ENCODE measurements at places on chromosomes 16 and 17.

GRCh38 chr16:1539720-1540555 is 6.5 kb downstream of the TMEM204 start:
- no peak for DNase-seq

- peak; percentile 49 for DNase-seq
These were observed 541 bp downstream of the ZNF18 start for GRCh38 chr17:11996722-11997146.

DNA sequence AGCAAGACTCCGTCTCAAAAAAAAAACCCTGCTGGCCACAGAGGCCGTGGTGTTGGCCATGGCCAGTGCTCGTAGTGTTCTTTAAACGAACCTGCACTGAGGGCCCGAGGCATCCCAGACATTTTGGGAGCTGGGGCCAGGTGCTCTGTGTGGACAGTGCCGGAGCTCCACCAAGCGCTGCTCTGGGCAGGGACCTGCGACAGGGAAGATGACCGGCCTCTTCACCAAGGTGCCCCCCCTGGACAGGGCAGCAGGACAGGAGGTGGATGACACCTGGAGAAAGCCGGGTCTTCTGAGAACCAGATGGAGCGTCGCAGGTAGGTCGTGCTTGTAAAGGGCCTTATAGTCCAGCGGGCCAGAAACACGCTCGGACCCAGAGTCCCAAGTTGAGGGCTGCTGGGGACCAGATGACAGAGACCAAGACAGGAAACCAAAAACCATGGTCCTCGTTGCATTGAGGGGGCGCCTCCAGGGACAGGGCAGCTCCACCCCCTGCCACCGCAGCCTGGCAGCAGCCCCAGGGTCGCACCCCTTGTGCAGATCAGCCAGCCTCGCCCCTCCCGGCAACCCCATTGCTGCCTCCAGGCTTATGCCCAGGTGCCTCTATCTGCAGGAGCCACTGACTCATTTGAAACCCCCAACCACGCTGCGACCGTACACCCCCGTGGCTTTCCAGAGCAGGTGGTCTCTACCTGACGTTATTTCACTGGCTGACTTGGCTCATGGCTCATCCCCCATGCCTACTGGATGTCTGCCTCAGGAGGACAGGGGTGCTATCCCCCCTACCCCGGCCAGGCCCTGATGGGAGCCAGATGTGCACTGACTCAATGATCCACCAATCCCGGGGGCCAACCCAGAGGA is 4.2 kb upstream of the NTN3 start:
- DNase-seq = no peak

DNA sequence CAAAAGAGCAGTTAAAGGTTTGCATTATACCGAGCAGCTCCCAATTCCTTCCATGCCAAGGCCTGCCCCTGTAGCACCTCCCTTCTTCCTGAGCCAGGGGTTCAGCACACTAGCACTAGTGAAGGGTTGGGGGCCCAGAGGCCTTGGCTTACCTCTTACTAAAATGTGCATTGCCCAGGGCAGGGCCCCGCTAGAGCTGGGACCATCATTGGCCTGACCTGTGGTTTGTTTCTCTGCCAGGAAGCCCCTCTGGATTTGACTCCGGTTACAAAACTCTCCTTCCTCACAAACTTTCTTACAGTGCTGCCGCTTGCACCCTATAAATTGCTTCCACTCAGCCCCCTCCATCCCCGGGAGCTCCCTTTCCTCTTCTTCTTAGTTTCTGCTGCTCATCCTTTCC is 33.8 kb downstream of the MPRIP start:
- DNase-seq = no peak

DNA sequence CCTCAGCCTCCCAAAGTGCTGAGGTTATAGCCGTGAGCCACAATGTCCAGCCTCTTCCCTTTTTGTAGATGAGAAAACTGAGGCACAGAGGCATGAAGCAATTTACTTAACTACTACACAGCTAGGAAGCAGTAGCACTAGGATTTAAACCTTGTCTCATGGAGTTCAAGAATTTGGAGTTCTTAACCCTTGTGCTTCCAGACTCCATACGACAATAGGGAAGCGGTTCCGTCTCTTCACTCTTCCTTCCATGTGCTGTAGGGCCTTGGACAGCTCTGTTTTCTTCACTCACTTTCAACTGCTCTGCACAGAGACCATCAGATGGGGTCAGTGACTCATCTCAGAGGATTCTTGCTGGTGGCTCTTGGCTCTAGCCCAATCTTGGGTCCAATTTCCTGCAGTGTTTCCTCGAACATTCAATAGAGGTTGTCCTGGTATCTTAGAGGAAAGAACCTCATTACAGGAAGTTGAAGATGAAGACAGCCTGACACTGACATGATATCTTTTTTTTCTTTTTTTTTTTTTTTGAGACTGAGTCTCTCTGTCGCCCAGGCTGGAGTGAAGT is 19.3 kb downstream of the ITGAL start:
- no peak for DNase-seq

GRCh38 chr16:12225806-12226465 is 249.4 kb downstream of the SNX29 start:
- DNase-seq = no peak

DNA sequence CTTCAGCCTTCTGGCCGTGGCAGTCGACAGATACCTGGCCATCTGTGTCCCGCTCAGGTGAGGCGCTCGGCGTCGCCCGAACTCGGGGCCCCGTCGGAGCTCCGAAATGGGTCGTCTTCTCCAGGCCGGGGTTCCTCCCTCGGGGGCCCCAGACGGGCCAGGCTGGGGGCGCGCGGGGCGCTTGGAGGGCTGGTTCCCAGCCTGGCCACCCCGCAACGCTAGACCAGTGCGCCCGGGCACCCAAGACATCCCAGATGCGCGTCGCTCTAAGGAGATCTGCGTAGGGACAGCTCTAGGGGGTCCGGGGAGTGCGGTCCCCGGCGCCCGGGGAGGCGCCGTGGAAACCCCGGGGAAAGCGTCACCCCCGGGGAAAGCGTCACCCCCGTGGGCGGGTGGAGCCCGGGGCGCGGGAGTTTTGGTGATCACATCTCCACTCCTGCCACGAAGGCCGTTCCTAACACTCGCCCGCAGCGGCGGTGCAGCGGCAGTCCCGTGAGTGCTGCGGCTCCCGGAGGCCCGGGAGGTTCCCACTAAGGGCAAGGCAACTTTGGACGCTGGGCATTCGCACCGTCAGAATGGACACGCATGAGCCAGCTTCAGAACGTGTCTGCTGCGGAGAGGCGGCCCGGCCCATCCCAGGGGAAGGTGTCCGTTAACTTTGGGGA is 729 bp downstream of the ADORA2B start:
- peak; percentile 45 for DNase-seq

GRCh38 chr17:33091271-33091670 is 99.6 kb downstream of the SPACA3 start:
- no peak for DNase-seq

- DNase-seq = no peak
These were observed 5.8 kb upstream of the ATP2C2 start for GRCh38 chr16:84362471-84362941.

DNA sequence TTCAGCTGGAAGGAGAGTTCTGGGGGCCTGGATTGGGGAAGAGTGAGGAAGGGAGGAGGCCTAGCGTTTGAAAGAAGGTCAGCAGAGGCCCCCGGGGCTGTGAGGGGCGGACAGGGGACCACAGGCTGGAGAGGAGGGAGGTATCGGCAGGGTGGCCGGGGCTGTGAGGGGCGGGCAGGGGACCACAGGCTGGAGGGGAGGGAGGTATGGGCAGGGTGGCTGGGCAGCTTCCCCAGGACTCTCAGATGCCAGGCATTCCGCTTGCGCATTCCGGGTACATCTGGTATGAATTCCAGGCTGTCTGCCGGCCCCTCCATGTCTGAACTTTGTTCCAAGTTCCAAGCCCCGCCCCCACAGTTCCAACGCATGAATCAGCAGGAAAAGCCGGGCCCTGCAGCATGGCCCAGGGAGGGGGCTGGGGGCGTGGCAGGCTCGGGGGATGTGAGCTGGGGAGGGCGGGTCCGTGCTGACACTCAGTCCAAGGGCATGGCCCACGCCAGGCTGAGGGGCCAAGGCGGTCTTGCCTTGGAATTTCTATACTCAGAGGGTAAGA is 4.3 kb upstream of the TLCD2 start:
- no peak for DNase-seq

- DNase-seq = peak; percentile 93
These were observed at the start of gene COIL for GRCh38 chr17:56960596-56961538. TSS of gene COIL (minus strand) at chr17:56961050. CDS start at chr17:56961019, 31 bp downstream.

DNA sequence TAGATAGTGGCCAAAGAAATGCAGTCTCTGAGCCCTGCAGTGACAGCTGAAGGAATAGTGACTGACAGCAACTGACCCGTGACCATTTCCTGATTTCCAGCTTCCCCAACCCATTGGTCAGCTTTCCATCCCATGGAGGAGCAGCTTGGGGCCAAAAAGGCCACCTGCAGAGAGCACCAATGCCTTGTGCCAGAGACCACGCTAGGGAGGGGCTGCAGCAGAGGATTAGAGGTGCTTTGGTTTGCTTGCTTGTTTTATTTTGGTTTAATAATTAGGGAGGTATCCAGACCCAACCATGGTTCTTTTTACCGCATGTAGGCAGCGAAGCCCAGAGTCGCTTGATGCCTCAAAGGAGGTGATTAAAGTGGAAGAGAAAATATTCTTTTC is 61.3 kb upstream of the SIAH1 start:
- no peak for DNase-seq

GRCh38 chr16:1790611-1791255 is 2.8 kb downstream of the IGFALS start:
- no peak for DNase-seq

DNA sequence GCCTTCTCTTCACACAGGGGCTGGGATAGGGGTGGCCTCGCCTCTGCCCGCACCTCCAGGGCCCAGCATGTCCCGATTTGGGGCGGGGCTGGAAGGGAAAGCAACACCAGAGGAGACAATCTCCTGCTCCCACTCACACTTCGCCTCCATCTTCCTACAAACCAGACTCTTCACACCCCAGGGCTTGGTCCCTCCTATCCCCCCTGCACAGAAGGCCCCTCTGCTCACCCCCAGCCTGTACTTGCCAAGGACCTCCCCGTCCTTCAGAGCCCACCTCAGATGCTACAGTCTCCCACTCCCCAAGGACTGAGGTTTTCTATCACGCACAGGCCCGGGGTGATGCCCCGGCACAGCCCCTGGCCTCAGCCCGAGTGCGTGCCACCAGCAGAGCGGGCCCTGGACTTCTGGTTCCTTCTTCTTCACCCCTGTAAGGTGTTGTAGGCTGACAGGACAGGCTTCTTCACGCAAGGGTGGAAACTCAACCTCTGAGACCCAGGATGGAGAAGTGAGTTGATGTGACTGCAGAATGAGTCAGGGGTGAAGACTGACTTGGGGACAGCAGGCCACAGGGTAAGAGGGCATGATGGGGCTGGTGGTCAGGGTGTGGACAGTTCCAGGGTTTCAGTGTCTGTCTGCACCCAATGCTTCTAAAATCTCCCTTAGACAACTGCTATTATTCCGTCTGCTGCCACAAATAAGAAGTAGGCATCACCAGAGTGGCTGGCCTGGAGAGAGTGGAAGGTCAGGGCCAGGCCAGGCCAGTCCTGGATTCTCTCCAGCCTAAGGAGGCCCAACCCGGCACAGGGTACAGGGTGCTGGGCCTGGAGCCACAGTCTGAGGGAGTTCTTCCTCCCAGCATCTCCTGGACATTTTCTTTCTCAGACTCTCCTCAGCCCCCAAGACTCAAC is 2.5 kb downstream of the ITGAE start:
- DNase-seq = peak; percentile 61

GRCh38 chr17:44287651-44288050 is 19.7 kb upstream of the SLC4A1 start:
- no peak for DNase-seq

DNA sequence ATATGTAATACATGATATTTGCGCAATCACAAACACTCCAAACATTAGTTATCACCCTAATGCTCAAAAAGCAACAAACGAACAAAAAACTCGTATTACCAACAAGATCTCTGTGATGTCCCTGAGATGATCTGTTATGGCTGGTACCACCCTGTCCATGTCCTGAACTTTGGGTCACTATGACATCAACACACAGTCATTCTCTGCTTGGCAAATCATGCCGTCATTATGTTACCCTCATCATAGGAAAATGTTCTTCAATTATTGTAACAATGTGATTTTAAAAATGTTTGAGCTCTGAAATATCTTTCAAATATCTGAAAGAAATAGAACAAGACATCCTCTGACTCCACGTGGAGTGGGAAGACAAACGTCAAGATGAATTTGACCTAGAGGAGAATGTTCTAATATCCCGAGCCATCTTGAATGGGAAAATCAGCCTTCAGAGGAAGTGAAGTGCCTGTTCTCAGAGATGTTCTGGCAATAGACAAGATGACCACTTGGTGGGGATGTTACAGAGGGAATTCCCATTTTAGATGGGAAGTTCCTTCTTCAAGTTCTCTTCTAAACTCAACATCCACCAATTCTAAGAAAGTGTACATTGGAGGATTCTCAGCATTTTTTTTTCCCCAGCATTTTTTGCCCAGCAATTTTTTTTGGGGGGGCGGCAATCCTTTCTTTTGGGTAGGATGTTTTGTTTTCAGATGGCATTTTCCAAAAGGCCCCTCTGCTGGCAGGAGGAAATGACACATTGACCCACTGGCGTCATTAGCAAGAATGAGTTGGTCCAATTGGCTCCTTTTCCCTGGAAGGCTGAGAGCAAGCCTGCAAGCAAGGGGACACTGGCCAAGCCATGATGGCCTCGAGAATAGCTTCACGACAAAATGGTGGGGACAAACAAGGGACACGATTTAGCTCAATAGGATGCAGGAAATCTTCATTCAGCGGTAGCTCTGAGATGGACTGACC is 3.7 kb upstream of the HSD17B2 start:
- DNase-seq = peak; percentile 61

DNA sequence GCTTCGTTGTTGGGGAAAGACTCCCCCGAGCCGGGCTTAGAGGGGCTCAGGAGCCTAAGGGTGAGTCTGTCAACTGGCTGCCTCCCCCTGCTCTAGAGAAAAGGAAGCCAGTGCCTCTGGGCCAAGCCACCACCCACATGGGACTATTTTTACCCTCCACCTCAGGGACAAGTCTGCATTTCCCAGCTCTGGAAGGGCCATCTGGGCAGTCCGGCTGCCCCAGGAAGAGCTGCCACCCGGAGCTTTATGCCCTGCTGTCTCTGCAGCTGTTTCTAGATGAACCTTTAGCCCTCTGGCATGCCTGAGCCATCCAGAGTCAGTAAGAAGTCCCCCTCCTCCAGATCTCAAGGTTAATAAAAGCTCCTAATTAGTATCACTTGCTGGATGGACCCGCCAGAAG is 5.3 kb upstream of the RPRML start:
- no peak for DNase-seq

GRCh38 chr17:68697850-68698361 is 96.7 kb upstream of the FAM20A start:
- no peak for DNase-seq

- DNase-seq = no peak
These were observed 17.4 kb downstream of the ZNF423 start for GRCh38 chr16:49838441-49839016.

GRCh38 chr17:1422885-1423284 is 22.9 kb upstream of the YWHAE start:
- DNase-seq = no peak

- DNase-seq = no peak
These were observed 28.5 kb upstream of the MEAK7 start for GRCh38 chr16:84532855-84533486.

Measured in GM13976 (cell line).